ENCODE measurements at places on chromosomes 12 and 14. TPM values are rescaled to one million over a fixed set of nuclear protein-coding genes. Genes with fewer than 3 reads are reported as not detected.
A peak's percentile ranks its signal among the peaks of the same experiment; 100 is the strongest.

DNA sequence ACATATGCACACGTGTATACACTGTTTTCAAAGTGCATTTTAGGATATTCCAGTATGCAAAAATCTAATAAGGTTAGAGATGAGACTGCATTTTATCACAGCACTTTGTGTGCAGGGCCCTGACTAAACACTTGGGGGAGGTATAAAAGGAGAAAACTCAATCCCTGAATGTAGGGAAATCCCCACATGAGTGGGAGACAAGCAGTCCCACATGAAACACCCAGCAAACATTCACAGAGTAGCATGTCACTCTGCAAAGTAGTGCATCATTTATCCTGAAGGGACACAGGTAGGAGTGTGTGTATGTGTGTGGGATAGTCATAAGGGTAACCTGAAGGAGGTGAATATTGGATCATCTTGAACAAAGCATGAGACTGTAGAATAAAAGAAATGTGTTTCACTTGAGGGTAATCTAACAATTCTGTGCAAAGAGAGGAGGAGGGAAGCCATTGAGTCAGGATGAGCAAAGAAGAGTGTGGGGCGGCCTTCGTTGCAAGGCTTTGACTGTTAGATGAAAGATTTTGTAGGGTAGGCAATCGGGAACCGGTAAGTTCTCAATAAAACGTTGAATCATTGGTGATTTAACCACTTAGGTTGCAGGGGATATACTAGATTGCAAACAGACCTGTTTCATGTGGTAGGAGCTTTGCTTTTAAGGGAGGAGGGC lies 2.9 kb downstream of the PRPF40B start:
- DNase-seq: no peak

- DNase-seq: no peak
Observed at GRCh38 chr14:49897965-49898364, 5.1 kb downstream of the ARF6 start.

- DNase-seq: no peak
Observed at GRCh38 chr12:43147878-43148277, 404.1 kb downstream of the ADAMTS20 start.

- DNase-seq: peak; percentile 40
Observed at GRCh38 chr14:69153873-69154270, 953 bp upstream of the DCAF5 start.

GRCh38 chr14:78997811-78998210 lies 827.6 kb downstream of the NRXN3 start:
- DNase-seq: peak; percentile 59

DNA sequence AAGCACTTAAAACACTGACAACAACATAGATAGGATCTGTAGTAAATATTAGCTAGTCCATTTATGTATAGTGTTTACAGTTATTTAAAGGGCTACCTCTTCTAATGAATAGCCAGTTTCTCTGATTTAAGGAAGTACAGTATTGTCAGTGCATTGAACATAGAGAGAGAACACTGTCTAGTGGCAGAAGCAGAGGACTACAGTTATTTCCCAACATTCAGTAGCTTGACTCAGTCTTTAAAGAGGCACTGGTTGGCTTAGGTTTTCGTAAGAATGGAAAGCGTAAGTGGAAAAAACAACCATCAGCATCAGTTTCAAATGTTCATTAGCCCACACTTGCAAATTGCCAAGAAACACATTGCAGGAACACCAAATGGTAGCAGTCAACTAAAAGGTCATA lies 125.0 kb upstream of the HMGA2 start:
- DNase-seq: no peak

DNA sequence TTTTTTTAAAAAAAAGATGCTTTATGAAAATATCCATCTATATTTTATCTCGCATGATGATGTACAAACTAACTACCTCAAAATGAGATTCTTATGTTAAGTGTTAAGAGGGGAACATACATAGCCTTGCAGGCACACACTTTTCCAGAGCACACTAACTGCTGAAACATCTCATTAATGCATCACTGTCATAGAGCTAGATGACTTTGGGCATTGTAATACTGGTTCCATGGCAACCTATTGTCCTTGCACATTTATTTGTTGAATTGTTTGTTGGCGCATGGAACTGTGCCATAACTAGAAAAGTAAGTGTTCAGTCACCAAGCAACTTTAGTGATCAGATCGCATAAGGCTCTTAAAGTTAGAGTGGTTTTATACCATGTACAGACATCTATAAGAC lies 348.3 kb downstream of the GALC start:
- DNase-seq: no peak

The ASPG gene
- polyA plus RNA-seq: 12.3 TPM

The PTPN6 gene
- polyA plus RNA-seq: 21.9 TPM

The KIF5A gene
- polyA plus RNA-seq: 0.42 TPM

The PPFIA2 gene
- 5.0 TPM for polyA plus RNA-seq

The GZMH gene
- polyA plus RNA-seq: not detected

The PPP4R3A gene
- polyA plus RNA-seq: 136 TPM

The RNASE4 gene
- polyA plus RNA-seq: 1.0 TPM
